Myocyte (in vitro differentiated cells): ENCODE measurements at places on chromosomes 6 and 20. TPM values are rescaled to one million over a fixed set of nuclear protein-coding genes. Genes with fewer than 3 reads are reported as not detected.

The GDAP1L1 gene
- 0.11 TPM in 1 of 2 replicates, not detected in the other for total RNA-seq

The YTHDF1 gene
- total RNA-seq = 28.5 and 36.1 TPM in 2 replicates

The ESR1 gene
- 0.72 and 0.83 TPM in 2 replicates for total RNA-seq

The LPA gene
- total RNA-seq = not detected in 2 replicates

The PSORS1C2 gene
- not detected in 2 replicates for total RNA-seq

The PRDM1 gene
- 0.67 and 0.94 TPM in 2 replicates for total RNA-seq

The CTAGE9 gene
- total RNA-seq = not detected in 2 replicates

DNA sequence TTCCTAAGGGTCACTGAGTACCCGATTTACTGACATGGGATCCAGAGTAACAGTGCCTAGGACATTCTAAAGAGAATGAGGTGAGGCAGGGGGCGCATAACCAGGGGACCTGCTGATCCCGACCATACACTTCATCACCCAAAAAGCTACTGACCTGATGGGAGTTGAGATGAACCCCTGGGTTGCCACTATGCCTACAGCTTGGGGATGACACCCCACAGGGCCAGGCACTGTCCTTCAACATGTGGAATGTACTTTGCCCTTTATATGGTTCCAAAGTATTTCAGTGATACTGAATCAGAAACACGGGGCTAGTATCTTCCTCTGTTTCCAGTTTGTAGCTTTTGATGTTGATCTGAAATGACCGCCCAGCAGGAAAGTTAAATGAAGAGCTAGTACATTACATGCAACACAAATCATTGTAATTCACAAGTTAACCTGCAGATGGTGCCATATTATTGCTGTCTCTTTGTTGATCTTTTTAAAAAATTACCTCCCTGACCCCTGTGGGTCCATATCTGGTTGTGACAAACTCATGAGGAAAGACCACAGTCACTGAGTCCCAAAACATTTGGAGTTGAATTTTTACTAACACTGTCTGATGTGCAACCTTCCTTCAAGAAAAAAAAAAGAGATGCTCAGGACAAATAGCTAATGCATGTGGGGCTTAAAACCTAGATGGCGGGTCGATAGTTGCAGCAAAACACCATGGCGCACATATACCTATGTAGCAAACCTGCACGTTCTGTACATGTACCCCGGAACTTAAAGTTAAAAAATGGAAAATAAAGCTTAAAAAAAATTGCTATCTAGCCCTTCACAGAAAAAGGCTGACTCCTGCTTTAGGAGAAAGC lies 42.7 kb upstream of the GCNT2 start:
- peak; percentile 65 for DNase-seq

GRCh38 chr6:31663961-31664789 lies 622 bp downstream of the GPANK1 start:
- peak; percentile 75 for DNase-seq

DNA sequence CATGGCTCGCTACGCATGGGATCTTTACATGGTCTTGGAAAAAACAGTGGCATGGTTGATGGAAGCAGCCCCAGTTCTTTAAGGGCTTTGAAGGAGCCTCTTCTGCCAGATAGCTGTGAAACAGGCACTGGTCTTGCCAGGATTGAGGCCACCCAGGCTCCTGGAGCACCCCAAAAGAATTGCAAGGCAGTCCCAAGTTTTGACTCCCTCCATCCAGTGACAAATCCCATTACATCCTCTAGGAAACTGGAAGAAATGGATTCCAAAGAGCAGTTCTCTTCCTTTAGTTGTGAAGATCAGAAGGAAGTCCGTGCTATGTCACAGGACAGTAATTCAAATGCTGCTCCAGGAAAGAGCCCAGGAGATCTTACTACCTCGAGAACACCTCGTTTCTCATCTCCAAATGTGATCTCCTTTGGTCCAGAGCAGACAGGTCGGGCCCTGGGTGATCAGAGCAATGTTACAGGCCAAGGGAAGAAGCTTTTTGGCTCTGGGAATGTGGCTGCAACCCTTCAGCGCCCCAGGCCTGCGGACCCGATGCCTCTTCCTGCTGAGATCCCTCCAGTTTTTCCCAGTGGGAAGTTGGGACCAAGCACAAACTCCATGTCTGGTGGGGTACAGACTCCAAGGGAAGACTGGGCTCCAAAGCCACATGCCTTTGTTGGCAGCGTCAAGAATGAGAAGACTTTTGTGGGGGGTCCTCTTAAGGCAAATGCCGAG lies 78.2 kb downstream of the ASXL1 start:
- no peak for DNase-seq

DNA sequence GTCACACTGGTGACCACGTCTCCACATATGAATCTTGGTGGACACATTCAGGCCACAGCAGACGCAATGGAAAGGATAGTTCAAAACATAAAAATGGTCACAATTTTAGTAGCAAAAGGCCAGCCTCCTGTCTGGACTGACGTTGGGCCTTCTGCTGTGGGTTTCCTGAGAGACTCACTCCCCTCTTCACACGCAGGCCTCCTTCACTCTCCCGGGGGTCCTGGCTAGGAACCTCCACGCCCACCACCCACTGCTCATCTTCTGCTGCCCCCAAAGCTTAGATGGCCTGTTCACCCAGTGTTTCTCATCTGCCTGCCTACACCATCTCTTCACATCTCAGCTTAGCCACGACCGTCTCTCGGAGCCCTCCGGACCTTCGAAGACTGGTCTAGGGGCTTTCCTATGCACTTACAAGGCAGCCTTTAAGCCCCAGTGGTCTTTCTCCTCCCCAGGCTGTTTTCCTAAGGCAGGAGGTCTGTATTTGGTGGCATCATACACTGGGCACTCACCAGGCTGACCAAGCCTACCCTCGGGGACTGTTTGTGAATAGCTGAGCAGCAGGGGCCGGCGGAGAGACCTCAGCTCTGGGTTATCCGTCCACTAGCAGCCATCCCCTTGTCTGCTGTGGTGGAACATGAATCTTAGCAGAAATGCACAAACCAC lies 46.6 kb upstream of the AFDN start:
- no peak for DNase-seq

DNA sequence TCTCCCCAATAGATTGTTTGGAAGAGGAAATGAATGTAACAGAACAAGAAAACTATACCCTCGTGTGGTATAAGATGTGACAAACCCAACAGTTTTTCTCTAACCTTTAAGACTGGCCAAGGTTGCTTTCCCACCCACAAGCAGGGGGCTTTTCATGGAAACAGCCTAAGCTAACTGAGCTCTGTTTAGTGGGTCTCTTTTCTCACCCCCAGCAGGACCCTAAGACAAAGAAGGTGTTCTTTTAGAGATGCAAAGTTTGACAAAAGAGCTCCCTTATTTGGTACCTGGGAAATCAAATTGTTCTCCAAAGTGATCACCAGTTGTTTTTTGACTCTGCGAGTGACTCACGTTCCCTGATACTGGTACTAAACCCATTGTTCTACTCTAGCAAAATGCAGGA lies 59.1 kb downstream of the MBOAT1 start:
- no peak for DNase-seq

DNA sequence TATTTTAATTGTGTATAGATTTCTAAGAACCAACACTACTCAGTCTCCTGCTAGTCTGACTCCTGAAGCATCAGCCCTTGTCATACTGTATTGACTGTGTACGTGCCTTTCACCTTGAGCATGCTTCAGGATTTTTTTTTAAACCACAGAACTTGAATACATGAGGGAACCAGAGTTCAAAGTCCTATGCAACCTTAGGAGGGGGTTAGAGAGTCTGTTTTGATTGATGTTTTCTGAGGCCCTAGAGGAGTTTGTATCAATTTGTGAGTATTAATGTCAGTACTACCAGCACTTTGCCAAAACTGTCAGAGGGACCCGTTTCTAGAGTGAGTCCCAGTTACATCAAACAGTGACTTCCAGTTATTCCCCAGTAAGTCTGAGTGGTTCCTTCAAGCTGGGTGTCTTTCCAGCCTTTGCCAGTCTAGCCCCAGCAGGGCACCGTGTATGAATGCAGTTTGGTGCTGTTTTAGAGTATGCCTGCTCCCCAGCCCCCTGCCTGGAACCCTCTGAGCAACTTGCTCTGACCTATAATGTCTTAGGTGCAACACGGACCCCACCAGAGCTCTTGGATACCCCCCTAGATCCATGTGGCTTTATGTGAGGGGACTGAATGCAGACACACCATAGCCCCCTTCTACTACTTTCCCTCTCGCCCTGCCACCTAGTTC lies 8.5 kb downstream of the TP53INP2 start:
- DNase-seq = no peak

GRCh38 chr6:82511546-82511945 lies 147.9 kb downstream of the TPBG start:
- no peak for DNase-seq

DNA sequence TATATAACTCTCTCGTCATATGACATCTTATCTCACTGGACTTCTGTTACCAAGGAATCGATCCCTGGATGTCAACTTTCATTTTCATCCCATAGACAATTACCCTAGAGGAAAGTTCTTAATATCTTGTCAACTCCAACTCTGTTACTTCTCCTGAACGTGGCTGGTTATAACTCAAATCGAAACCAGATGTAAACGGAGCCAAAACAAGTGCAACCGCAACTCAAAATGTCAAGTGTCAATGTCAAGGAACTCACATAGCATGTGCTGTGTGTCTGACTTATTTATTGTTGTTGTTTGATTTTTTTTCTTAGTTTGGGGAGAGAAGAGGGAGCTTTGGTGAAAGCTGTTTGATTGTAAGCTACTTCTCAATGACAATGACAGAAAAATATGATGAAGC lies 108.6 kb downstream of the VIP start:
- DNase-seq = no peak

GRCh38 chr6:166621114-166621540 lies 5.9 kb downstream of the RPS6KA2 start:
- DNase-seq = no peak

DNA sequence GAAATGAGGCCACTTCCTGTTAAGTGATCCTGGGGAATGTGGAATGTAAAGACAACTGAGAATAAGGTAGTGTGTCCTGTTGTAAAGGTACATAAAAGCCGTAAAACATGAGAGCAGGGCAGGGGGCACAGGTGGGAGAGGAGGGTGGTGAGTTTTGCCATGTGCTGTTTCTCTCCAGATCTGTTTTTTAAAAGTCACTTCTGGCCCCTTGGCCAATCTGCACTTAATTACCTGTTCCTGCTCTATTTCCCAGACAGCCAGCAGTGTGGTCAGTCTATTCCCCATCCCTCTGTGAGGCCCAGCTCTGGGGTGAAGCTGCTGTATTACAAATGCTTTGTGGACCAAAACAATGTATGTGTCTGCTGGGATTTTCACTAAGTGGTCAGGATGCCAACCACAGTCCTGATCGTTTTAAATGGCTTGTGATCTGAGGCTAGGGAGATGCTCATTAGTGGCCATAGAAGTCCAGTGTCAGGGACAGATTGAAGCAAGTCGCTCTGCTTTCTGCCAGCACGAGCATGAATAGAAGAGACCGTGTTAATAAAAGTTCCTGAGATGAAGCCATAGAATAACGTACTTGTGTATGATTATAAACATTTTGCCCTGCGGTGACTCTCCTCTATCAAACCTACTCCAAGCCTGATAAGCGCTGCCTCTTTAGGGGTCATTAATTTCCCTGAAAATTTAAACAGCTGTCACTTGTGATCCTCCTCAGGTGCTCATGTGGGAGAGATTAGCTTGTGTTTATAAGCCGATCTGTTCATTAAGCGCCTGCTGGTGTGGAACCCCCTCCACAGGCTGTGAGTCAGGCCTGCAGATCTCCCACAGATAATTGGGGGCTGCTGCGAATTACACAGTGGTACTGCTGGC lies 111.8 kb upstream of the CENPW start:
- DNase-seq = peak; percentile 16

GRCh38 chr6:36791521-36792135 lies 47.6 kb downstream of the CPNE5 start:
- DNase-seq = no peak

GRCh38 chr6:84516154-84516553 lies 248.2 kb downstream of the TBX18 start:
- no peak for DNase-seq

DNA sequence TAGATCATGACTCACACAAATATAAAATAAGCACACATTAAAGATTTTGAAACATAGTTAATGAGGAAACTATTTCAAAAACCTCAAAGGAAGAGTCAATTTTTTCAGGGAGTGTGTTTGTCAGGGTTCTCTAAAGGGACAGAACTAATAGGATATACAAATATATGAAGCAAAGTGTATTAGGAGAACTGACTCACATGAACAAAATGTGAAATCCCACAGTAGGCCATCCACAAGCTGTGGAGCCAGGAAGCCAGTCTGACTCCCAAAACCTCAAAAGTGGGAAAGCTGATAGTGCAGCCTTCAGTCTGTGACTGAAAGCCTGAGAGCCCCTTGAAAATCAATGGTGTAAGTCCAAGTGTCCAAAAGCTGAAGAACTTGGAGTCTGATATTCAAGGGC lies 898.0 kb upstream of the EYS start:
- no peak for DNase-seq

- no peak for DNase-seq
Measured at GRCh38 chr20:37537505-37537904, 9.8 kb upstream of the BLCAP start.

GRCh38 chr6:30163090-30163917 lies at the start of gene TRIM15:
TSS of gene TRIM15 (plus strand) at chr6:30163546. CDS start at chr6:30163685, 139 bp downstream.
- no peak for DNase-seq

DNA sequence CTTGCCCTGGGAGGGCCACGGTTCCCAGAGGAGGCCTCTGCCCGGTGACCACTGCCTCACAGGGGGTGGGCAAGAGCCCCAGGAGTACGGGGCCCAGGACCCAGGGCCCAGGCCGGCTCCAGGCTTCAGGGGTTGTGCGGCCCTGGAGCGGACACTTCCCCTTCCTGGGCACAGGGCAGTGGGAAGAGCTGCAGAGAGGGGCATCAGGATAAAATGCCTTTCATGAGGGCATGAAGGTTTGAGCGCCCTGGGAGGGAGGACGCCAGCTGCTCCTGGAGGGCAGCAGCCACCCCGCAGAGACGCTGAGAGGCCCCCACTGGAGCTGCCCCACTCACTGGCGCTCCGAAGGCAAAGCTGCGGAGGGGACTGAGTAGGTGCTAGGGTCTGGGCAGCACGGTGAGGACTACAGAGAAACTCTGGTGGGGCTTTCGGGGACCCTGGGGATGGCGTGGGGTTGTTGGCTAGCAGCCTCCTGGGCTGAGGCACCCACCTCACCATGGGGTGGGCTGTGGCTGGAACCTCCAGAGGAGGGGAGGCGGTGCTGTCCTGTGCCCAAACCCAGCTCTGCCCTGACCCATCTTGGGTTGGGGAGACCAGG lies 10.4 kb downstream of the LAMA5 start:
- DNase-seq = no peak
